Non-pigmented ciliary epithelial cell (primary cell): ENCODE measurements at places on chromosomes 12 and 14.

- no peak for DNase-seq
These were observed 214.2 kb downstream of the ADAMTS20 start for GRCh38 chr12:43337571-43338444.

DNA sequence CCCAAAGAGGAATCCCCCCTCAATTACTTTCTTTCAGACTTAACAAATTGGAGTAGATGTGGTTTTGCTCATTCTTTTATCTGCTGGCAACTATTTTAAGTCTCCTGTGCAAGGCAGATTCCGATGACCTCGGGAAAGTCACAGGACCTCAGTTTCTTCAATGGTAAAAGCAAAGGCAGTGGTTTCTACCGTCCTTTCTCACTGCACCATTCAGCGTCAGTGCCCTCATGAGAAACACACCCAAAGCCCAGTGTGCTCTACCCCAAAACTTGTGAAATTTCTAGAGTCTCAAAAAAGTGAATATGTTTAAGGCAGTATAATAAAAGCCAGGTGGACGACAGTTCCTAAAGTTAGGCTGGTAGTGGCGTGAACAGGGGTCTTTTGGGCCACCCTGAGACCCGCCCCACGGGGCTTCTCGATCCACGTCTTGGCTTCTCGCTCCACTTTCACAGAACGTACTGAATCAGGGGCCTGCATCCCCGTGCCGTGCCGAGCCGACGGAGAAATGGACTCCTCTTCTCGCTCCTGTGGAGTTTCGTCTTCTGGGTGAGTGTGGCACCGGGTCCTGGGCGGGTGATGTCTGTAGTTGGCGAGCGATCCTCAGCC is 1.3 kb upstream of the ARHGAP5 start:
- DNase-seq: no peak

DNA sequence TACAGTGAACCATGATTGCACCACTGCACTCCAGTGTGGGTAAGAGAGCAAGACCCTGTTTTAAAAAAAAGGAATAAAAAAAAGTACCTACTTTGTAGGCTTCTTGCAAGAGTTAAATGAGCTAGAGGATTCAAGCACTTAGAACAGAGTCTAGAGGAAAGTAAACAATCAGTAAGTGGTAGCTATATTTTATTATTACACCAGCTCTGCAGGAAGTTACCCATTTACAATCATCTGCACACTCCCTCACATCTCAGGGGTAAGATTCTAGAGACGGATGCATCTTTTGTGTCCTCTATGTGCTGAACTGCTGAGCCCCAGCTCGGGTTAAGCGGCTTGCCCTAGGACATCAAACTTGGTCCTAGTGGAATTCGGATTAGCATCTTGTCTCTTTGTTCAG is 67.3 kb downstream of the KCNK10 start:
- DNase-seq: no peak

DNA sequence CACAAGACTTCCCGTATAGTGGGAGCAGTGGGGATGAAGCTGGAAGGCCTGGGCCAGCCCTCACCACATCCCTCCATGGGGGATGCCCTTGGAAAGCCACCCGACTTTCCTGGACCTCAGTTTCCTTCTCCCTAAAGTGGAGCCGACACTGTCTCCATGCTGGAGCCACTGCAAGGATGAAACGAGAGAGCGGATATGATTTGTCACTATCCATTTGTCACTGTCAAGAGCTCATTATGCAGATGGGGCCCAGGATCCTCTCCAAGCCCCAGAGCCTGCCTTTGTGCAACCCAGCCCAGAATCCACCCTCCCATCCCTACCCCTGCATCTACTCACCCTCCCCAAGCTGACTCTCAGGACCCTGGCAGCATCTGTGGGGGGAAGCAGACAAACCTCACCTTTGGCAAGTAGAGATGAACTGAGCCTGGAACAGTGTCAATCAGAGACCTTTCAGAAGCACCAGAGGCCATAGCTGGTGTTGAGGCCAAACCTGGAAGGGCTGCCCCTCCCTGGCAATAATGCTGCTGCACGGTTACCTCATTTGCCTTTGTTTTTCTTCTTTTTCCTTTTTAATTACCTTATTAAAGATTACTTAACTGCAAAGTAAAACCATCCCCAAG is 287.7 kb upstream of the RTL1 start:
- no peak for DNase-seq

- DNase-seq: no peak
These were observed 204.3 kb downstream of the ESR2 start for GRCh38 chr14:64089920-64090319.

GRCh38 chr14:106681568-106681967 is 1155.2 kb downstream of the TMEM121 start:
- no peak for DNase-seq

- no peak for DNase-seq
These were observed 33.0 kb downstream of the RDH12 start for GRCh38 chr14:67734675-67735074.

DNA sequence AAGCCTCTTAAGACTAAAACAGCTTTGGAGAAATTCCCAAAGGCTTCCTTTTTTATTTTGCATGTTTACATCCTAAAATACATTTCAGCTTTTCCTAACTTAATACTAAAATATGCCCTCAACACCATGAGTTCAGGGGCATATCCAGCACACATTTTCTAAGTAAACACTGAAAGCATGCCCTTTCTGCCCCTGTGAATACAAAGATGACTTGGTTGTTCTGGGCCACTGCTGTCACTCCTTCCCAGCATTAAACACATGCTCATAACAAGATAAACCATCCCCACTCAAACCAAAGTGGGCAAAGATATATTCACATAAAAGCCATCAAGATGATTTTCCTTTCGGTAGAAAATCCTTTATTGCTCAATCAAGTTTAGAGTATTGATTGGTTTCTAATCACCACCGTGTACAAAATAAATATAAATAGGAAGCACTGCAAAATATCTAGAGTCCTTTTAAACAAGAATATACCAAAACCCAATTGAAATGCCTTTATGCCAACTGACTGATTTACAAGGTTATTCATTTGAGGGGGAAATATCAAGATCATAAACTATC is 1.9 kb downstream of the CCNB1IP1 start:
- DNase-seq: no peak

- no peak for DNase-seq
These were observed 23.6 kb upstream of the FOS start for GRCh38 chr14:75254901-75255584.

GRCh38 chr14:78316052-78316451 is 145.9 kb downstream of the NRXN3 start:
- no peak for DNase-seq

- DNase-seq: no peak
These were observed 97.9 kb upstream of the CCDC91 start for GRCh38 chr12:28092396-28092795.

GRCh38 chr12:84996759-84997158 is 39.3 kb downstream of the TSPAN19 start:
- no peak for DNase-seq

GRCh38 chr12:20212658-20213555 is 155.4 kb upstream of the PDE3A start:
- DNase-seq: peak; percentile 99

DNA sequence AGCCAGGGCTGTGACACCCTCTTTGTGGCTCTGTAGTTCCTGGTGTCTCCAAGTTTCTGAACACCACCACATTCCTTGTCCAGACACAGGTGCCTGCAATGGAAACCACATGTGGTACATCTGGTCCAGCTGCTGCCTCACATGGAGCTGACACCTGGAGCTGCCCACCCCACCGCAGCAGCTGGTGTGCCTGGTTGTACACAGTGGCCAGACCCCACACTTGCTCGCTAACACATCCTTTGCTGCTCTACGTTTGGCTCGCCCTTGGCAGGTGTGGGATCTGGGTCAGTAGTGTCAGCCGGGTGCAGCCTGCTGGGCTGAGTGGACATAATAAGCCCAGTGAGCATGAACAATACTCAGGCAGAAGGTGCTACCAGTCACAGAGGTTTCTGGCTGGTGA is 198.9 kb downstream of the ADGRD1 start:
- DNase-seq: no peak

DNA sequence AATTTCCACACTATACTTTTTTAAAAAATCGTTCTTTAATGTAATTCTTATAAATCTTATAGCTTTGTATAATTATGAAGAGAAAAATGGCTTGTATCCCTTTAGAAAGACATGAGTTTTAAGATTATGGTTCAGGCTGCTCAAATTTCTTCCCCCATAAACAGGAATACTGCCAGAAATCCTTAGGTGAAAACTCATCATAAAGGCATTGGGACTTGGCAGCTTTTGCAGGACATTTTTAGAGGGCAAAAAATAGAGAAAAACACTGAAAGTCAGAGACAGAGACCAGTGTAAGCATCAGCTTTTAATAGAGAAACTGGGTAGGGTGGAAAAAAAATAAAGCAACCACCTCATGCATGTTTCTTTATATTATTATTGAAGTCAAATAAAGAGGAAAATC is 29.1 kb downstream of the LRRK2 start:
- DNase-seq: peak; percentile 14

DNA sequence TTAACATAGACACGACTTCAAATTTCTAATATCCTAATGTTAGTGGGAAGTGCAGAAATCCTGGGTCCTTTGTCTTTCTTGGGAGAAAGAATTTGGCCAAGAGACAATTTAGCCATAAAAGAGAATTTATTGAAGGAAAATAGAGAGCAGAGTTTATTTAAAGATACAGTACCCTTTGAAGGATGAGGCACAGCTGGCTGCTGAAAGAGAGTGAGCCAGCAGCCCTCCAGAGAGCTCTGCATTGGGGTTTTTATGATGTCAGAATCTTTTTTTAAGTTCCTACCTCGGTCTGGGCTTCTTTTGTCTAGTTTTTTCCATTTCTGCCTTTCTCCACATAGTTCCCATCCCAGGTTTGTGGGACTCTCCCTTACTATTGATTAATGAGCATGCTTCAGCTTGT is 37.5 kb downstream of the CCER1 start:
- DNase-seq: no peak

DNA sequence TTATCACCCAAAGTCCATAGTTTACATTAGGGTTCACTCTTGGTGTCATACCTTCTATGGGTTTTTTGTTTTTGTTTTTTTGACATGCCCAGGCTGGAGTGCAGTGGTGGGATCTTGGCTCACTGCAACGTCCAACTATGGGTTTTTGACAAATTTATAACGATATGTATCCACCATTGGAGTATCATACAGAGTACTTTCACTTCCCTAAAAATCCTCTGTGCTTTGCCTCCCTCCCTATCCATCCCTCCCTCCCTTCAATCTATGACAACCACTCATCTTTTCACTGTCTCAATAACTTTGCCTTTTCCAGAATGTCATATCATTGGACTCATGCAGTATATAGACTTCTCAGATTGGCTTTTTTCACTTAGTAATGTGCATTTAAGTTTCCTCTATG is 139.0 kb upstream of the CCDC198 start:
- no peak for DNase-seq

- DNase-seq: no peak
These were observed 264.6 kb downstream of the ADGRD1 start for GRCh38 chr12:131218026-131218922.

GRCh38 chr12:91261820-91262676 is 79.4 kb upstream of the DCN start:
- no peak for DNase-seq

- no peak for DNase-seq
These were observed 1.7 kb upstream of the SYNE3 start for GRCh38 chr14:95518045-95518751.

DNA sequence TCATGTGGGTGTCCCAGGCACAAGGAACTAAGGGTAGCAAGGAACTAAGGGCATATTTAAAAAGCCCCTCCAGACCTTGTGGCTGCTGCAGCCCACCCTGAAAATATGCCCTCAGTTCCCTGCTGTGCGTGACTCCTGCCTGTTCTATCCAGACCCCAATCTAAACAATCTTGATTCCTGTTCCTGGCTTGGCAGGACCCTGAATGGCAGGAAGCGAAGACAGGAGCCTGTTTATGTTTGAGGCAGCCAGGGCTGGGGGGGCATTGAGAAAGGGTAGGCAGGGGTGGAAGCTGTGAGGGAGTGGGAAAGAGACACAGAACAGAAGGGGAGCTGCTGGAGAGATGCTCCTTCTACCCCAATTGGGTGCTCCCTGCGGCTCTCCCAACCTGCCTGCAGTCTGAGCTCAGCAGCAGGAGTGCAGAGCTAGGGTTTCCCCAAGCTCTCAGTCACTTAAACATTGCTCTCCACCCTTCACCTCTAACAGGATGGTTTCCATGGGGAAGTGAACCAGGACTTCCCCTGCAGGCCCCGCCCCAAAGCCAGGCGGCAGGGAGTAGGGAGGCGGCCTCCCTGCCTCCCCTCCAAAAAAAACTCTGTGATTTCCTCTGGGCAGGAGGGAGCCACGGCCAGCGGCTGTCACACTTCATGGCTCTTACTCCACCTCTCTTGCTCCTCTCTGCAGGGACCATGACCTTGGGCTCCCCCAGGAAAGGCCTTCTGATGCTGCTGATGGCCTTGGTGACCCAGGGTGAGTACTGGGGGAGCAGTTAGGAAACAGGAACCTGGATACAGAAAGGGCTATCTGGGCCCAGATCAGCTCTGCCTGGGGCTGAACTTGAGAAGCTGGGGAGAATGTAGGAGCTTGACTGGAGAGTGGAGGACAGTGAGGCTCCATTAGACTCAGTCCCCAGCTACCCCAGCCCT is 4.7 kb downstream of the ACVRL1 start:
- DNase-seq: no peak

DNA sequence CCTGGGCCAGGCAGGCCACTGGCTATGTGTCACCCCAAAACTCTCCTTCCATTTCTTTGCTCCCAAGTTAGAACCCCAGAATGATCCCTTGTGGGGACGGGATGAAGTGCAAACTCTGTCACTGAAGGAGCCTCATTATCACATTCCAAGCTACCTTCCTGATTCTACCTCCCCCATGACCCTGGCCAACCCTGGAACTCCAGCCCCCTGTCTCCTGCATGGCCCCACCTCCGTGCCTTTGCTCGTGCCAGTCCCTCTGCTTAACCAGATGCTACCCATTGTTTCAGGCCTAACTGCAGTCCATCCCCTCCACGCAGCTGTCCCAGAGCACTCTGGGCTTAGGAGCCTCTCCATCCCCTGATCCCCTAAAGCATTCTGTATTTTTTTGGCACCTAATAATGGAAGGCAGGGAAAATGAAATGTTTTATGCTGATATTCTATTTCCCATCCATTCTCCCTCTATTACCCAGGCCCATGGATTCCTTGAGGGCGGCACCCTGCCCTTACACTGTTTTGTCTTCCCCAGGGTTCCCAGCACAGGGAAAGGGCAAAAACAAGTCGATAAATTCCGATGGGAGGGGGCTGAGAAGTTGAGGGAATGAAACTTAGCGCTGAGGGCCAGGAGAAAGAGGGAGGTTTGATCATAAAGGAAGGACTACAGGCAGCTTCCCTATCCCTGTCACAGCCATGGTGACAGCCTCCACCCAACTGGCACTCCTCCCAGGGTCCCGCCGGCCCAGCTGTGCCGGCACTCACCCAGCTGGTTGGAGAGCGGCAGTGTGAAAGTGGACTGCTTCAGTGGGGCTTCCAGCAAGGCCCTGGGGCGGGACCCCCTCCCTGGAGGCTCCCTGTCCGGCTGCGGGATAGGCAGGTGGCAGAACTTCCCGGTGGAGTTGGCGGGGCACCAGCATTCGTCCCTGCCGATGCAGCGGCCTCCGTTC is 58.1 kb downstream of the ISCA2 start:
- no peak for DNase-seq

GRCh38 chr12:40444174-40444573 is 219.4 kb downstream of the LRRK2 start:
- DNase-seq: no peak

GRCh38 chr12:124558313-124558712 is 9.1 kb downstream of the NCOR2 start:
- DNase-seq: no peak

- DNase-seq: no peak
These were observed 19.5 kb upstream of the HAL start for GRCh38 chr12:96015672-96016071.

- DNase-seq: no peak
These were observed 190.4 kb downstream of the PPM1H start for GRCh38 chr12:62744551-62744950.

- DNase-seq: no peak
These were observed 61.0 kb downstream of the KIF26A start for GRCh38 chr14:104199266-104199895.
